ENCODE measurements at places on chromosomes 6 and 20. TPM values are rescaled to one million over a fixed set of nuclear protein-coding genes. Genes with fewer than 3 reads are reported as not detected.

TFAP2A gene
- total RNA-seq: 0.51 TPM

SPAG4 gene
- total RNA-seq: 2.3 TPM

EPHA7 gene
- total RNA-seq: 2.4 TPM

PGC gene
- total RNA-seq: not detected

NRM gene
- total RNA-seq: 3.2 TPM

DNA sequence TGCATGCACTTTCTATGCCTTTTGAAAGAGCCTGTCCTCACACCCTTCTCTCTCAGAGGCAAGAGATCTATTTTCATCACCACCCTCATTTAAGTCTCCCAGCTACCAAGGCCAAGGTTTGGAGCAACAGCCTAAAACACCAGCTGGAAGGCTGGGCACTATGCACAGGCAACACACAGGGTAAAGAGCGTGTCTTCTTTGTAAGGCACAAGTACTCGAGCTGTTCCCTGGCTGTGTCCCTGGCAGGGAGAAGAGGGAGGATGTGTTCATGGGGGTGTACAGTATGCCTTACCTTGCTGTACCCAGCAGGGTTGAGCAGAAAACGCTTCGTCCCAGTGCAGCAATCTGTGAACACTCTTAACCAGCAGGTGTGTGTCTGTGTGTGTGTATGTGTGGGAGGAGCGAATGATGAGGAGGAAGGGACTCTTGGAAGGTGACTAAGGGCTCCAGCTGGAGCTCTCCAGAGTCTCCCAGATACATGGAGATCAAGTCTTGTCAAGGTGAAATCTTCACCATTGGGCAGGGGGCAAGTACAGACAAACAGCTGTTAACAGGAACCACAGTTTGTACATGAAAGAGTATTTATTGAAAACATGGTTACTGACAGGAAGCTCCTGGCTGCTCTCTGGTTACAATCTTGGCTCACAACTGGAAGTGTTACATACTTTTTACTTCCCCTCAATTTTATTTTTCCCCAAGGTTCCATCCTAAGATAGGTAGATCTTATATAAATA lies 40.8 kb downstream of the ELMO2 start:
- DNase-seq: no peak

GRCh38 chr6:169085466-169085865 lies 168.2 kb downstream of the THBS2 start:
- no peak for DNase-seq

DNA sequence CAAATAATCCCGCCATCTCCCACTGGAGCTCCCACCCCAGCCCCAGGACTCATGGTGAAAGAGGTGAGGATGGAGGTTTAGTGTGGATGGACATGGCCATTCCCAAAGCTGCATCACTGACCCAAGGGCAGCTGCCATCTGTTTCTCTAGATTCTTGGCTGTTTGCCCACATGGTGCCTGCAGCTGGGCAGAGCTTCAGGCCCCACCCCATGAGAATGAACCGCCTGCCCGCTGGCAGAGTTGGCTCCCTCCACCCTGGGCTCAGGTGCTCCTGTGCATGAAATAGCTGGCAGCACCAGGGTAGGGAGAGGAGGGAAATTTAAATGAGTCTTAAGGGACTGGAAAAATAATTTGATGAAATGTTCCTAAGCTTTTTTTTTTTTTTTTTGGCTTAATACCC lies 17.4 kb downstream of the SCML4 start:
- DNase-seq: no peak

GRCh38 chr6:77774457-77774856 lies 121.6 kb downstream of the MEI4 start:
- no peak for DNase-seq

GRCh38 chr6:75376347-75377024 lies 91.9 kb upstream of the TMEM30A start:
- no peak for DNase-seq

DNA sequence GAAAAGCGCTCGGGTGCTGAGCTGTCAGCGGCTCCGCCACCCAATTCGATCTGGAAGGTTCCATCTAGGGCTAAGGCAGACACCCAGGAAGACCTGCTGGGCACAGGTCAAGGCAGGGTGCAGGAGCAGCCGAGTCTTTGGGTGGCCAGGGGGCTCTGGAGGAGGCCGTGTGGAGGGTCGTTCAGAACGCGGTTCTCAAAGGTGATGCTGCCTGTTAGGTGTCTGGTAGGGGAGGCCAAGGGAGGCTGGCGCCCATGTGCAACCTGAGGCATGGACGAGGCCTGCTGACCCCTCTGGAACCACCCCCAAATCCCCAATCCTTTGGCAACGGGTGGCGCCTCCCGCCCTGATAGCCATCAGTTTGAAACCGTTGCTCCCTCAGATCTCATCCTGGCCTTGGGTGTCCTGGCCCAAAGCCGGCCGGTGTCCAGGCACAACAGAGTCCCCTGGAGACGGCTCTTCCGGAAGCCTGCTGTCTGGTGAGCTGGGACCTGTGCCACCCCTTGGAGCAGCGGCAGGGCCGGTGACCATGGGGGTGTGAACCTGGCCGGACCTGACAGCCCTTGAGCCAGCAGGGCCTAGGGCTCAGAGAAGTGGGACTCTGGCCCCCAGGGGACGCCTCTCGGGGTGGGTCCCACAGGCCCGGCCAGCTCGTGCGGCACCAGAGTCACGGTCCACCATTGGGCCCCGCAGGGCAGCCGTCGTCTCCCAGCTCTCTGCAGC lies 10.5 kb downstream of the SLC17A9 start:
- DNase-seq: no peak

Measured in Right ventricle myocardium superior (tissue), 1 donor.